Right ventricle myocardium superior (tissue), 1 donor: ENCODE measurements at places on chromosomes 2 and 18.

- DNase-seq: no peak
These were observed 147.7 kb upstream of the PXDN start for GRCh38 chr2:1891971-1892486.

GRCh38 chr2:17662723-17663122 lies 90.9 kb downstream of the SMC6 start:
- DNase-seq: no peak

DNA sequence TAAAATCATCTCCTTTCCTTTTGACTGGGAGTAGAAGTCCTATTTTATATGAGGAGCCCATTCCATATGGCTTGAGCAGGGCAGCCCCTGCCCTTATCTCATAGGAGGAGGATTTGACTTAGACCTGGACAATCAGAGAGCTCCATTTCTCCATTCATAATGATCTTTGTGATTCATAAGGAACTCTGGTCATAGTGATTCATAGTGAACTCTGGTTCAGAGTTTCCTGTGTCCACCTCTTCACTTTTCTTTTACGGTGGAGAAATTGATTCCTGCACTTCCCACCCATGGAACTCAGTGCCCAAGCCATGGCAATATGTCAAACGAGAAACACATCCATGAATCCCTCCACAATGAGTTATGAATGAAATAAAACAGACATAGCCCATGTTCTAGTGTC lies 12.8 kb upstream of the MYO3B start:
- no peak for DNase-seq

- no peak for DNase-seq
These were observed 50.4 kb downstream of the CCDC93 start for GRCh38 chr2:117963446-117963845.

- no peak for DNase-seq
These were observed 7.2 kb upstream of the LCLAT1 start for GRCh38 chr2:30439879-30440278.

DNA sequence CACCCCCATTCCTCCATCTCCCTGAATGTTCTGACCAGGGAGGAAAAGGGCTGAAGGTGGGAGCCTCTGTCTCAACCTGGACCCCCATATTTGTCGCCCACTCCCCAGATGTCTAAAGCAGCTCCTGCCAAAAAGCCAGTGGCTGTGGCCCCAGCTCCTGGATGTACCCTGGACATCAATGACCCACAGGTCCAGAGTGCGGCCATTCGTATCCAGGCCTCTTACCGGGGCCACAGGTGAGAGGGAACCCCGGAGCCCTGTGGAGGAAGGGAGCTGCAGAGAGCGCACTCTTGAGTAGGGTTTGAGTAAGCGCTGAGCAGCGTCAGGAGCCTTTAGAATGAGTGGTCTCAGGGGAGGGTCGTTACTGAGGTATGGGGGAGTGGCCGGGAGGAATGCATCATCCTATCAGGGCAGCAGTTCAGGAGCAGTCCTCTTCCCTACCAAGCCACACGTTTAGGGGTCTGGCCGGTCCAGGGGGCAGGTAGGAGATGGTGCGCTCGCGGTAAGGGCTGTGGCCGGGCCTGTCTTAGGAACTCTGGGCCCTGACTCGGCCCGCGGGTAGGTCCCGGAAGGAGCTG lies 2.4 kb upstream of the GMPPA start:
- no peak for DNase-seq
